Head of caudate nucleus (tissue), 42 donors: ENCODE measurements at places on chromosomes 4 and X.

GRCh38 chr4:68599150-68599549, 23.0 kb upstream of the UGT2B17 start:
- DNase-seq = no peak

- DNase-seq = no peak
Measured at GRCh38 chrX:46643636-46644035, 70.1 kb downstream of the CHST7 start.

GRCh38 chrX:72309297-72310071, 3.8 kb upstream of the CITED1 start:
- no peak for DNase-seq

- DNase-seq = peak; percentile 57
Measured at GRCh38 chrX:13764765-13765164, 30.2 kb downstream of the OFD1 start.

DNA sequence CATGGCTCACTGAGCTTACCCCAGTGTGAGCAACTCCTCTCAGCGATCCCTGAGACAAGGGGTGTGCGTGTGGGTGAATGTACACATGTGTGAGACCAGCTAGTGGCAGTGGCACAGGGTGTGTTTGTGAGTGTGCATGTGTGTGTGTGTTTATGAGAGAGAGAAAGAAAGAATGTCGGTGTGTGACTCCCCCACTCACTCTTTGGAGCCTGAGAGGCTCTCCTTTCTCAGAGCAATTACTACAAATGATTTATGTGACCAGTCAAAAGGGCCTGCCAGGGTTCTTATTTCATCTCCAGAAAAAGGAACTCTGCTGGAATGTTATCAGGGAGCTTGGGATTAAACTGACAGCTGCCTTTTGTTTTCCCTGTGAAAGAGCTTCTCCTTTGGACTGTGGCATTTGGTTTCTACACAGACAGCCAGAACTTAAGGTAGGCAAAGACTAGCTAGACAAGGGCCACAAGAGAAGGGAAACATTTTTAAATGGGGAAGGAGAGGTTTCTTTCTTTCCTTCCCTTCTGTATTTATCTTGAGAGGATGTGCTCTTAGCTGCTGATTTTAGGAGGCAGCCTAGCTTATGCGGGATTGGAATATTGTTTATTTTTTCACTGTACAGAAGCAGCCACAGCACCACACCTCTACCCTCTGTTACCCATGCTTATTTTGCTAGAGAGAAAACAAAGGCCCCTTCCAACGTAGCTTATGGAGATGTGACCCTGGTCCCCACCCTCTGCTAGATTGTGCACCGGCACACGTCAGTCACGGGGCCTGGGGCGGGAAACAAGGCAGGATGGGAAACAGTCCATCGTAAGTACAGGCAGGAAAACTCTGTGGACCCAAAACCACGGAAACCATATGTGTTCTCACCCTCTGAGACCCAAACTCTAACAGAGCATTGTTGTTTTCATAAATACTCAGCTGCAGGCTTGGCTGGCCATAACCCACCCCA, 143.5 kb downstream of the MGST2 start:
- DNase-seq = no peak

DNA sequence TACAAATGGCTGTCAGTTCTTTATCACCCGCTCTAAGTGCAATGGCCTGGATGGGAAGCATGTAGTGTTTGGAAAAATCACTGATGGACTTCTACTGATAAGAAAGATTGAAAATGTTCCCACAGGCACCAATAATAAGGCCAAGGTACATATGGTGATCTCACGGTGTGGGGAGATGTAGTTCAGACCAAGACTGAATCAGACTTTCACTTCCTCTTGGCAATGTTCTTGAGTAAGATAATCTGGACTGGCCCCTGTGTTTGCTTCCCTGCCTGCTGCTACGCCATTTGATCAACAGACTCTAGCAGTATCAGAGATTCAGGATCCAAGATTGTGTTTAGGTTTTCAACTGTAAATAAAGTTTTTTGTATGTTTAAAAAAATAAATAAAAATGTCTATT, 682.2 kb upstream of the AMOT start:
- no peak for DNase-seq

DNA sequence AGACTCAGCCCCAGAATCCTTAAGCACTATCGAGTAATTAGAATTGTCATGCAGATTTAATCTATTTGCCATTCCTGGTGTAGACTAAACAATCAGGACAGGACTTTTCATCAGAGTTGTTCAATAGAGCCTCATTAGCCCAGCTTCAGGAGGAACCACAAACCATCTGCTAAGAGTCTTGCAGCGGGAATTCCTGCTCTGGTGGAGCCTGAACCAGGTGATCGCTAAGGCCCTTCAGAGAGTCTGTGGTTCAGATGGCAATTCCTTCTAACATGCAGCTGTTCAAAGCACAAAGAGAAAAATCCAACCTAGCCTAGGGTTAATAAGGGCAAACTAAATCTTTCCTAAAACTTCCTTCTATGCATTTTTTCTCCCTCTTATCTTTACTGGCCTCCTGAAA, 119.1 kb upstream of the CPEB2 start:
- no peak for DNase-seq

DNA sequence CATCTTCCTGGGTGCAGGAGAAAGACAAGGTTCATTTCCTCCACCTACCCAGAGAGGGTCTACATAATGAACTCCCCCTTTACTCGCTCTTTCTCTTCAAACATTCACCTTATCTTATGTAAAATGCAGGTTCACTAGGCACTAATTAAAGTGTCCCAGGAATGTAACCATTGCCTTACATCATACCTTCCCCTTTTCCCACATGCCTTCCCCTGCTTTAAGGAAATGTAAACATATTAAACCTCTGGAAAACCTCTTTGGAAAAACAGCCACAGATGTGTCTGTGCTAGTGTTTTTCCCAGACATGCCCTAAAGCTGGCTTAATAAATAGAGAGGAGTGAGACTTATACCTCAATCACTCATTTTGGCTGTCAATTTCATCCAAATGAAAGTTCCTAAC, 15.8 kb downstream of the TBC1D9 start:
- DNase-seq = no peak

DNA sequence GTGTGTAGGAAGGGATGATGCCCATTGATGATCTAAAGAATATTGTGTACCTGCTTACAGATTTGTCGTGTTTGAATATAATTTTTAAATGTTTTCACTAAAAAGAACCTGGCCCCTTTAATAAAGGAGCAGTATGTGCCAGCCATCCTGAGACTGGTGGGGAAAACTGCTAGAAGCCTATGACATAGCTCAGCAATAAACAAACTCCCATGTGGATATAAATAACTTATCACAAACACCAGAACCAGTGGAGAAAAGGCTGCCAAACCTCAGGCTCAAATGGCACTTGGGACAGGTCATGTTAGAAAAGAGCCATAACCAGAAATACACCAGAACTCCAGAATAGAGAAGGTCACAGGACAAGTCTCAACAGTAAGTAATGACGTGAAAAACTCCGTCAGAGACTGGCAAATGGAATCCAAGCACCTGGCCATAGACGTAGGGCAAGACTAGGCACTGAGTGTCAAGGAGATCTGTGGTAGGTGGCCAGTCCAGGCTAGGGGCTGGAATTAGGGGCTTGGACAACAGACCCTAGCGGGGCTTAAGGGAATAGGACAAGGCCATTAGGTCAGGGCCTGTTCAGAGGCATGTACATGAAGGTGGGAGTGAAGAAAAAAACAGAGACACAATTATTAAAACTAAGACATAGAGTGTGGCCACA, 11.7 kb upstream of the QRFPR start:
- no peak for DNase-seq

GRCh38 chrX:9966775-9967408, at the start of gene CLDN34:
TSS of gene CLDN34 (plus strand) at chrX:9967358. CDS start at chrX:9967358, 0 bp downstream.
- no peak for DNase-seq

DNA sequence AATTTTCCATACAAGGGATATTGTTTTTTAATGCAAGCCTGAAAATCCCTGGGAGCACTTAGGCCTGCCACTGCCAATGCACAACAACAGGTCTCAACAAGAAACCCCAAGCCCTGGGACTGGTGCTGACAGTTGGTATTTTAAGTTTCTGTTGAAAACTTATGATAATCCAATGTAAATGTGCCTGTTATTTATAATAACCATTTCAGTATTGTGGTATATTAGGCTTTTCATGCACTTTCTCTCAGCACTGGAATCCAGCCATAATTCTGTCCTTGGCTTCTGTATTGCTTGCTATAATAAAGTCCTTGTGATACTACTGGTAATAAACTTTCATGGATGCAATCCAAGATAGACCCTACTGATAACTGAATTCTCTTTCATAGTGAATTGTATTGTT, 218.9 kb downstream of the PCDH7 start:
- DNase-seq = no peak

DNA sequence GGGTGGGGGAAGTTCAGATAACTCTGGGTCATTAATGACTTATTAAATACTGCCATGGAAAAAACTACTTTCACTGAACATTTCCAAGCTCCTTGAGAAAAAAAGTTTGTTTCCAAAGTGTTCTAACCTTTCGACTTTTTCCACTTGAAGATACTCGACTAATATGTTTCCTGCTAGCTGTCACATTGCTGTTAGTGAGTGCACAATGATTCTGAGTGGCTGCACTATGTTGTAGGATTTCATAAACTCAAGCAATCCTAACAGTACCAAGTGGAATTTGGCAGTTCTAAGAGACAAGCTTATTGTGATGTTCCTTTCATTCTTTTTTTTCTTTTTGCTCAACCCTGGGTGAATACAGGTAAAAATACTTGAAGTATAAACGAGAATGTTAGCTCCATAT, 33.4 kb downstream of the GRXCR1 start:
- no peak for DNase-seq

DNA sequence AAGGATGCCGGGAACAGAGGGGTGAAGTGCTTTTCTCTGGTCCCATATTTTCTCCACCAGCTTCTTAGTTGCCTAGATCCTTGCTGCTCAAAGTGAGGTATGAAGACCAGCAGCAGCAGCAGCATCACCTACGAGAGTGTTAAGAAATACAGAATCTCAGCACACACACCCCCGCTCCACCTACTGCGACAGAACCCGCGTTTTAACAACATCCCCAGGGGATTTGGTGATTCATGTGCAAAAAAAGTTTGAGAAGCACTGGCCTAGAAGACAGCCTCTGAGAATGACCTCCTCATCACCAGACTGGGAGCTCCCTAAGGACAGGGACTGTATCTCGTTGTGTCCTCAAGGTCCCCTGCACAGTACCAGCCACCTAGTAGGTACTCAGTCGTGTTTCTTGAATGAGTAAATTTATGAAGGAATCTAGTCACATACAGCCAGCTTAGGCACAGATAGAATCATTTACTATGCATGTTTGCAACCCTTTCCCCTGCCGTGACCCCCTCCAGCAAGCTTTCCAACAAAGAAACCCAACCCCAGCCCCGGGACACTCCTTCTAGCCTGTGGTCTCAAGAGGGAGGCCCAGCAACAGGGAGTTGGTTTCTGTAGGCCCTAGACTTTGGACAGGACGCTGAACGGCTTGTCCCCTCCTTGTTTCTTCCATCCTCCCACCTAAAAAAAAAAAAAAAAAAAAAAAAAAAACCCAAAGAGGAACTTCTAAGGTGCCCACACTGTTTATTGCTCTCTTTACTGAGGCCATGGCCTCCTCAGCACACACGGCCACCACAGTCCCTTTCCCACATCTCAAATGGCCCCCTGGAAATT, 21.5 kb downstream of the RTL5 start:
- DNase-seq = no peak

DNA sequence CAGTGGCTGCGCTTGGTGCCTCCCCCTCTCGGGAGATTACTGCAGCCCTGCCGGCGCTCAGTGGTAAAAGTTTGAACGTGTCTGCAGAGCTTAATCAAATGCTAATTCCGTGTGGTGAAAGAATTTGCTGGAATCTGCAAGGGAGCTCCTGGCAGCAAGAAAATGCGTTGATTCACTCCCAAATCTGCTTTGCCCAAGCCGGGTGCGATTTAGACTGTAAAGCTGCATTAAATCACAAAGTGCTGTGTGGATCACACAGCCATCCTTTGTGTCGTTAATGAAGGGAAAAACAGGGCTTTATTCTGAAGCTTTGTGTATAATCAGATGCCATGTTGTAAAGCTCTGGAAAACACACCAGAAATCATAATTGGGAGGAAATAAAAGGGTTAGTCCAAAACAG, 444.1 kb downstream of the BCOR start:
- peak; percentile 43 for DNase-seq

DNA sequence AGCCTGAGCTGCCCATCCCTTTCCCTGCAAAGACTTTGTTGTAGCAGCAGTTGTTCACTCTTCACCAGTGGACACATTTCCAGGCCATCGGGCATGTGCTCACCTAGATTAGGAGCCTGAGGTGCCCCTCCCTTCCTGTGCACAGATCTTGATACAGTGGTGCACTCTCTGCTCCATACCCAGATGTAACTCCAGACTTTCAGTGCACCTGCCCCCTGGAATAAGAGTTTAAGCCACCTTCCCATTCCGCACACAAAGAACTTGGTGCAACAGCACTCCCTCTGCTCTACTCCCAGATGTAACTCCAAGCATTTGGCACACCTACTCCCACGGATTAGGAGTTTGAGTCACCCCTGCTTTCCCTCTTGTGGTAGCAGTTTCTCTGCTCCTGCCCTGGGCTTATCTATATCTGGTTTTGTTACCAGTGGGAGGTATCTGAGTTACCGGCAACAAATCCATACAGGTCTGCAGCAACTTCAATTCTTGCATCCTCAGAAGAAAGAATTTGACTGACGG, 36.0 kb upstream of the PLK4 start:
- DNase-seq = no peak

- no peak for DNase-seq
Measured at GRCh38 chr4:125123570-125124109, 191.1 kb upstream of the FAT4 start.

DNA sequence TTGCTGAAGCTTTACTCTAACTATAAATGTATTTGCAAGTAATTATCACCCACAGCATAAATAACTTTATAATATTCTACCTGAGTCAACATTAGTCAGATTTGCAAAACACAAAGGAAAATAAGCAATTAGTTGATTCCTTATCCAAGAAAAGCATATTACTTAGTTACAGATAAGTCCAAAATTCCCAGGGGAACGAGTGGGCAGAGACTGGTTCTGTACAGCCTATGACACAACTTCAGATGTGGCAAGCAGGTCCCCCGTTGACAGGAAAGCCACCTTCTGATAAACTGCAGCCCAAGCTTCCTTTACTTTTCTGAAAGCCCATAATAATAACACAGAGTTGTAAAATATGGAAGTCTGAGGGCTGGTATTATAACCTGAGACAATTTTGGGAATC, 62.4 kb upstream of the NDP start:
- no peak for DNase-seq

DNA sequence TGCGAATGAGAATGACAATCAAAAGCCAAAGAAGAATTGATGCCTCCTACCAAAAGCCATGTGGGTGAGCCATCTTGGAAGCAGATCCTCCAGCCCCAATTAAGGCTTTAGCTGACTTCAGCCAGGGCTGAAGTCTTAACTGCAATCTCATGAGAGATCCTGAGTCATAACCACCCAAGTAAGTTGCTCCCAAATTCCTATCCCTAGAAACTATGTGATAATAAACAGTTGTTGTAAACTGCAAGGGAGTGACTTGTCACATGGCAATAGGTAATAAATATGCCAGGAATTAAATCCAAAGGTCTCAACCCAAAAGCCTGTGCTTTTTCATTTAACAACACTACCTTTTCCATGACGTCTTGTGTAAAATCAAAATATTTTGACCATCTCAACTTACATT, 154.2 kb upstream of the TBL1X start:
- DNase-seq = no peak
